NCI-H446 (cell line): ENCODE measurements at places on chromosomes 7 and 10.

GRCh38 chr10:90587081-90587491, 270.8 kb downstream of the HTR7 start:
- DNase-seq = no peak

DNA sequence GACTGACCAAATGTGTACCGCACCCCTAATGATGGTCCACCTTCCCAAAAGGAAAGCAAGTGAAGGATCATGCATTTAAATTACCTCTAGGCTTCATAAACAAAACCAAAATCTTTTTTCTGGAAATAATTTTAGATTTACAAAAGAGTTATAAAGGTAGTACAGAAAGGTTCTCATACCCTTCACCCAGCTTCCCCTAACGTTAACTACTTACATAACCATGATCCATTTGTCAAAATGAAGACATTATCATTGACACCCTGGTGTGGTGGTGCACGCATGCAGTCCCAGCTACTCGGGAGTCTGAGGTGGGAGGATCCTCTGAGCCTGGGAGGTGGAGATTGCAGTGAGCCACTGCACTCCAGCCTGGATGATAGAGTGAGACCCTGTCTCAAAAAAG, 75.1 kb upstream of the TCF7L2 start:
- DNase-seq = no peak

DNA sequence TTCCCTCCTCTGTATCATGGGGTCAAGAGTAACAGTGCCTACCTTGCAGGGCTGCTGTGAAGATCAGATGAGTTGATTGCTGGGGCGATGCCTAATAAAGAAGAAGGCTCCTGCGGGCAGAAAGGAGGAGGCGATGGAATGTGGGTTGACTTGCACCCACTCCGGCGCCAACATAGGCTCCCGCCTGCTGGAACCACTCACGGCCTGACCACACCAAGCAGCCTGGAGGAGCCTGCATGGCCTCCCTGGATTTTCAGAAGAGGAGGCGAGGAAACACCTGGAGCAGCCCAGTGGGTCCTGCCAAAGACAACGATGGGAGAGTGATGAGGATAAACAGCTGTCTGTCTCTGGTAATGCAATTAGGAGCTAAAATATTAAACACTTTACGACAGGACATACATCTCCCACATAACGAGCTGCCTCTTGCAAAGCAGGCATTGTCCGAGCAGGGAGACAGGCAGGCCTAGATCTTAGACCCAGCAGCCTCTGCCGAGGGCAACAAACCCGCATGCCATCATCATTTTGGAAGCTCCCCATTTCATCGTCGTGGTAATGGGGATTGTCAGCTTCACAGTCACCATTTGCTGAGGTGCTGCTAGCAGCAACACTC, 302.9 kb upstream of the ZMIZ1 start:
- no peak for DNase-seq

- peak; percentile 3 for DNase-seq
These were observed 186.8 kb downstream of the USP6NL start for GRCh38 chr10:11424456-11425295.

DNA sequence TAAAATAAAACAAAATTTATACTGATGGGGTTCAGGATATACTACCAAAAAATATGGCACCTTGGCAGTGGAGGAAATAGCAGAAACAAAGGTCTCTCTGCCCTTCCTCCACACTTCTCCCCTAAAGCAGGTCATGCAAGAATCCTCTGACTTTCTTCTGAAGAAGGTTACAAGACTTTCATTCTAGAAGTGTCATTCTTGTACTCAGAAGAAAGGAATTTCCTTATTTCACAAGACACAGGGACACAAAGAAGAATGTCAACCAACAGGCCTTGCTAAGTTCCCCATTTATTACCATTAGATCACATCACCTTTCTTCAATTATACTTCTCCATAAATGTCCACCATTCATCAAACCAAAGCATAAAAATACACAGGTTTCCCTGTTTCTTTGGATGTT, 470.2 kb downstream of the PAXIP1 start:
- DNase-seq = no peak

DNA sequence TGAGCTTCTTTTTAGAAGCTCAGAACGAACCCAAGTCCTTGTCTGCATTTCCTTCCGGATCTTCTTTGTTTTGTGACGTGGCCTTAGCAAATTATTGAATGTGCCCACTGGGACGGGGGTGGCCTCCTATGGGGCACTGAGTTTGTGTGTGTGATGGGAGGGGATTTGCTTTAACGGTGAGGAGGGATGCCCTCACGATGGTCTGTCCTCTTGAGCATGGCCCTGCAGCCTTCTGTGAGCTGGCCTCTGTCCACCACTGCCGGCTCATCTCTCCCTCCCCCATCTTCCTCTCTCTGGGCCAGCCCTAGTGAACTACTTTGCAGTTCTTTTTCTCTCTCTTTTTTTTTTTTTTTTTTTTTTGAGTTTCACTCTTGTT, 62.9 kb upstream of the MKRN1 start:
- DNase-seq = no peak

- DNase-seq = no peak
These were observed 290.2 kb upstream of the SEMA3C start for GRCh38 chr7:81209059-81209458.

DNA sequence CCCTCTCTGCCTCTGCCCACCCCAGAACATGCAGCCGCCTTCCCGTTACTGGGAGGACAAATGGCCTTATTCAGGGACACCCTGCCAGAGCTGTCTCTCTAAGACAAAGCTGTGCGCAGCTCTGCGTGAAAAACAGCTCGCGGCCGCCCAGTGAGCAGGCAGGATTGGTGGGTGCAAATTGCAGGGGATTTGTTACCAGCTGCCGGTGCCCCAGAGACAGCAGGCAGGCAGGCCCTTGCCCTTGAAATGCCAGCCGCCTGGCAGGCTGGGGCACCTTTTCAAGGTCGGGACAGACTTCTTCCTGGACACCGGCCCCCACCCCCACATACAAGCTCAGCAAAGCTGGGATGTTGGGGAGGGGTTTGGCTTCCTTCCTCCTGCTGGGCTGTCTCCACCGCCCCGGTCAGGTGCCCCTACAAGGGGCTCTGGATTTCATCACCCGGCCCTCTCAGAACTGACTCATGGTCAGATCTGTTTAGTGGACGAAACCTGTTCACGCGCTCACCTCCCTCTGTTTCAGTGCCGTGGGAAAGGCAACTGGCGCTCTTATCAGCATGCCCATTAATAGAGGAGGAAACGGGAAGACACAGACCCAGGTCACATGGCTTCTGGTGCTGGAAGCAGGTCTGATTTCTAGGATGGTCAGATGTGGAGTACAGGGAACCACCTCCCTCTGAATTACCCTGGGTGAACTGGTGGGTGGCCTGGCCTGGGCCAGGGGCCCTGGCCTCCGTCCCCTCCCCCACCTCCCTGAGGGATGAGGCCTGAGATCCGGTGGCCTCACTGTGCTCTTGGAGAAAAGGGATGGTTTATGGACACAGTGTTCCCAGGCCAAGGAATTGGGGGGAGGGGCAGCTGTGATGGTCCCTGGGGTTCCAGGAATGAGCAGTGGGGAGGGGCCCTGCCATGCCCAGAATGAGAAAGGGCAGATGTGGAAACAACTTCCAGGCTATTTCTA, 123.9 kb upstream of the PPIF start:
- no peak for DNase-seq

GRCh38 chr7:25444991-25445390, 216.7 kb upstream of the NPVF start:
- DNase-seq = peak; percentile 22

DNA sequence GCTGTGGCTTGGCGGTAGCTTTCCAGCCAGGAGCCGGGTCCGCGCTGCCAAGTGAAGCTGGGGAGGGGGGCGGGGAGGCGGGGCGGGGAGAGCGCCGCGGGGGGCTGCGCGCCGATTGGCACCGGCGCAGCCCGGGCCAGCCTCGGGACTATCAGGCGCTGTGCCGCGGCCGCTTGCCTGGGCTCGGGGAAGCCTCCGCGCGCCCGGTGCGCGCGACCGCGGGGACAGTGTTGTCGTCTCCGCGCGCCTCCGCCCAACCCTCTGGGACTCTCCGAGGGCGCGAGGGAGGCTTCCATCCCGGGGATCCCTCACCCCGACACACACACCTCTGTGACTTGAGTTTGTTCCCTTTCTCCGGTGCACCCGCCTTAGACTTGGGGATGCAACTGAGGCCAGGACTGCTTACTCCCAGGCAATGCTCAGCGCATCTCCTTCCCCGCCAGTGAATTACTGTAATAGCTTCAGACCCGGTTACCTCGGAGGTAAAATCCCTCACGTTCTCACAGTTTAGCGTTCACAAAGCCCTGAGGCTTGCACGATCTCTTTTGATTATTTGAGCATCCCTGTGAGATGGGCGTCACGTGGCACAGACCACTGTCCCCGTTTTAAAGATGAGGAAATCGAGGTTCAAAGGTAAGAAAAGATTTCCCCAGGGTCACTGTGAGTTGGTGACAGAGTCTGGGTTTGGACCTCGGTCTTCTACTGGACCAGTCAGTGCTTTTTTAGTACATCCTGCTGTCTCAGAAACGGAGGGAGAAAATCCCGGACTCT, at the start of gene NKX1-2:
TSS of gene NKX1-2 (minus strand) at position 24 of the 771 bp plus-strand sequence. CDS start 92 bp downstream, outside the sequence.
- DNase-seq = peak; percentile 12

DNA sequence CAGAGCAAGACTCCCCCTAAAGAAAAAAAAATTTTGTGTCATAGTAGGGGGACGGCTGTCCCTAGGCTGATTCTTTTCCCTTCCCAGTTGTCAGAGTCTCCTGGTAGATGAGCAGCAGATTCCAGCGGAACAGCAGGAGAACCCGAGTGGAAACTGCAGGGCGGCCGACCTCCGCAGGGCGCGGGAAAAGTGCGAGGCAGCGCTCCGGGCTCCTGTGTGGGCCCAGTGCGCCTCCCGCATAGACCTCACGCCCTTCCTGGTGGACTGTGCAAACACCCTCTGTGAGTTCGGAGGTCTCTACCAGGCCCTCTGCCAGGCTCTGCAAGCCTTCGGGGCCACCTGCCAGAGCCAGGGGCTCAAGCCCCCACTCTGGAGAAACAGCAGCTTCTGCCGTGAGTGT, 46.0 kb downstream of the ZAN start:
- DNase-seq = no peak

- no peak for DNase-seq
These were observed 252.8 kb downstream of the ZMYND11 start for GRCh38 chr10:387909-388660.

- DNase-seq = no peak
These were observed 413 bp downstream of the PANK1 start for GRCh38 chr10:89644691-89644966.

DNA sequence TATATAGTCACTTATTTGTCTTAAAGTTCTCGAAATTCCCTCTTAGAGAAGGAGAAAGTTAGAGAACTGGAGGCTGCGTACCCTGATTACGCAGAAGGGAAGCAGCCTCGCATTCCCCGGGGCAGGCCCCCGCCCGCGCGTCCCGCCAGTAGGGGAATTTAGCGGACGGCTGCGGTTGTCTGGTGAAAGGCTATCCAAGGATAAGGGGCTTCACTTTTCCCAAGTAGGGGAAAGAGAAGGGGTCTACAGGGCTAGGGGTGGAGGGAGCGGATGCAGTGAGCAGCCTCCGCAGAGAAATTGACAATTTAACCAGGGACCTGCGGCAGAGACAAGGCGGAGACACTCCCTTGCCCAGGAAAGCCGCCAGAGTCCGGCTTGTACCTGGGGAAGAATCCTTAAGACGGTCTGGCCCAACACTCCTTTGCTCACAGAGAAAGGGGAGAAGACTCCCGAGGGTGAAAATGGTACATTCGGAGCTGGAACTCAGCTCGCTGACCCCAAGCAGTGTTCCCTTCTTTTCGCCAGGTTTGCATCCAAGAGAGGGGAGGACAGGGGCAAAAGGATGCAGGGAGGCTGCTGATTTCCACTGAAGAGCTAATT, 994 bp upstream of the MAGI2 start:
- no peak for DNase-seq

GRCh38 chr10:31929261-31930022, 811 bp upstream of the ARHGAP12 start:
- DNase-seq = no peak

DNA sequence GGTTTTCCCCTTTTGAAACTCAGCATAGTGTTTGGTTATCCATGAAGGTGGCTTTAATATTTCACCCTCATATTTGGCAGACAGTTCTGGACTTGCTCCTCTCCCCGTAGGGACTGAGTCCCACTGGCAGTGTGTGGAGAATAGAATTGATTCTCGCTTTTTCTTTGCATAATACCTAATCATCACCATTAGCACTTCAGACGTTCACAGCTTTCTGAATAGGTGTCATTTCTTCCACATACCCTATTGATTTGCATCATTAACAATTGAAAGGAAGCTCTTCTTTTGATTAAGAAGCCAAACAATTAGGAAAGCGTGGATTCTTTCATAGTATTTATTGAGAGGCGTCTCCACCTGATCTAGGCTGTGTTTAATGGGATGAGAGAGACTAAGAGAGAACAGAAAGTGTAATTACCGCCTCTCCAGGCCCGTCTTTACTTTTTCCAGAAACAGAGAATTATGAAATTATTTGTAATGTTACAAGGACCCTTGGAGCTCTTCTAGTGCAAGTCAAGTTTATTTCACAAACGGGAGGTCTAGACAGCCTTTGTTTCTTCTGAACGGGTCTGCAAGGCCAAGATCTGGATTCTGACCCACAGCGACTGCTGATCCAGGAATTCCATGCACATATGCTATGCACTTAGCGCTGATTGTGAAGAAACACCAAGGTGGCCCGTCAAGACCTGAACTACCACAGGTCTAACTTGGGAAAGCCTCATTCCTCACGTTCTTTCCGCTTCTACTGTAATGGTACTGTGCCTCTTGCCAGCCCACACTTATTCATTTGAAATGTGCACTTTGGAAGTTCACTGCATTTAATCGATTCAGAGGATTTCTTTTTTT, 249.9 kb upstream of the C7orf33 start:
- no peak for DNase-seq

GRCh38 chr10:7958442-7958841, 96.0 kb upstream of the GATA3 start:
- no peak for DNase-seq

GRCh38 chr10:61902445-61903220, 1.1 kb downstream of the ARID5B start:
- DNase-seq = peak; percentile 25

DNA sequence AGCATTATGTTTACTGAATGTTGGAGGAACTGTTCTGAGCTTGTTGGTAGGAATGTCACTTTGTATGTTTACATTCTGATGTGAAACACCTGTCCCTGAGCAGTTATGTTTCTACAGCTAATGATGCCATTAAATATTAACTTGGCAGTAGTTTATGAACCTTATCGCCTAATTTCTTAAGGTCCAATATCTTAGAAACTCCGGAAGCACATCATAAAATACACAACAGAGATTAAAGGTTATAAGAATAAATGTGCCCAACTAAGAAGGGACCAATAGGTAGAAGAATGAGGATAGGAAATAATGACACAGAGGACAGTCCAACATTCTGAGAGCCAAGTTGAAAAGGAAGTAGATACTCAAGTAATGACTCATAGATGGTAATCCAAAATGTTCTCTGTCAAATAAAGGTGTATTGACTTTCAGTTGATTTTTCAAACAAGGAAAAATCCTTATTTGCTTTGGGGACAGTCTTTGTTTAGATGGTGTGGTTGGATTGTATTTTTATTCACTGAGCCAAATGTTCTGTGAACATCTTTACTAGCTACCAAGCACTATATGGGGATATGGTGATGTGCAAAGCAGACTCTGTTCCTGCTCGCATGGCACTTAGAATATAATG, 31.9 kb downstream of the LCOR start:
- no peak for DNase-seq
